ENCODE measurements at places on chromosomes 2 and 18.

- DNase-seq = no peak
Measured at GRCh38 chr2:219221957-219222518, 3.3 kb upstream of the ABCB6 start.

GRCh38 chr18:78430131-78430758 lies 549.4 kb upstream of the SALL3 start:
- DNase-seq = no peak

DNA sequence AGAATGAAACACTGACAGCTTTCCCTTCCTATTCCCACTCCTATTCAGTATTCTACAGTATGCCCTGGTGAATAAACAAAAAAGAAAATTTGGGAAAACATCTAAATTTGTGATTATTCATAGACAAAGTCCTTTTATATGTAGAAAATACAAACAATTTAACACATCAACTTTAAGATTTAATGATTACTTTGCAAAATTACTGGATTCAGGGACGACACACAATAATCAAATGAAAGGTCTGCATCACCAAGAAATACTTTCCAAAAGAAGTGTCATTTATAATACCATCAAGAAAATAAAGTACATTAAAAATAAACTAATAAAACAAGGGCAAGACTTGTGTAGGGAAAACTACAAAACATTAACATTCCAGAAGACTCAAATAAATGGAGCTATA lies 199.8 kb downstream of the KCNJ3 start:
- DNase-seq = no peak

DNA sequence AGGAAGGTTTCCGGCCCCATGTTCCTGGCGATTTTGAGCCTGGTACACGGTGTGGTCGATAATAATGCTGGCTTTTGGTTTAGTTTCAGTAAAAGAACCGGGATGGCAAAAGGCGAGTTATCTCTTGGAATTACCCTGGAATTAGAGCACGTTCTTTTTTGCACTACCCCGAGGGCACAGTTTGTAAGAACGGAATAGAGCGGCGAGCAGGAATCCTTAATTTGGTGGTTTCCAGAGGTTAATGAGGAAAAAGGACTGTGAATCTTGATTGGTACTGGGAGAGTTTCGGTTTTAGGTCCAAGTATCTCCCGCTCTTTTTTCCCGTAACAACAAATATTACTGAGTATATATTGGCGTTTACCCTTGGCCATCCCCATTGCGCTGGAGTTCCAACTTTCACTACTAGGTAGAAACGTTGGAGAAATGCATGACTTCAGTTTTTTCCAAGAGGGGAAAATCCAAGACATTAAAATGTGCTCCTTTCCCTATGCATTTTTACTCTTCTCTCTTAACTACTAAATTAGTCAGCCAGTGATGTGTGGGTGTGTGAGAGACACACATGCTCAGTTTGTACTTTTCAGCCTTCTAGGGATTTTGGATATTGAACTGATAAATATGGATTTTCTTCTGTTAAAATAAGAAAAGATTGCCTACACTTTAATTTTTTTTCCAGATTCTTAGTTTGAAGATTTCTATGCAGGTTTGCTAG lies 160.8 kb downstream of the AGPS start:
- DNase-seq = no peak

DNA sequence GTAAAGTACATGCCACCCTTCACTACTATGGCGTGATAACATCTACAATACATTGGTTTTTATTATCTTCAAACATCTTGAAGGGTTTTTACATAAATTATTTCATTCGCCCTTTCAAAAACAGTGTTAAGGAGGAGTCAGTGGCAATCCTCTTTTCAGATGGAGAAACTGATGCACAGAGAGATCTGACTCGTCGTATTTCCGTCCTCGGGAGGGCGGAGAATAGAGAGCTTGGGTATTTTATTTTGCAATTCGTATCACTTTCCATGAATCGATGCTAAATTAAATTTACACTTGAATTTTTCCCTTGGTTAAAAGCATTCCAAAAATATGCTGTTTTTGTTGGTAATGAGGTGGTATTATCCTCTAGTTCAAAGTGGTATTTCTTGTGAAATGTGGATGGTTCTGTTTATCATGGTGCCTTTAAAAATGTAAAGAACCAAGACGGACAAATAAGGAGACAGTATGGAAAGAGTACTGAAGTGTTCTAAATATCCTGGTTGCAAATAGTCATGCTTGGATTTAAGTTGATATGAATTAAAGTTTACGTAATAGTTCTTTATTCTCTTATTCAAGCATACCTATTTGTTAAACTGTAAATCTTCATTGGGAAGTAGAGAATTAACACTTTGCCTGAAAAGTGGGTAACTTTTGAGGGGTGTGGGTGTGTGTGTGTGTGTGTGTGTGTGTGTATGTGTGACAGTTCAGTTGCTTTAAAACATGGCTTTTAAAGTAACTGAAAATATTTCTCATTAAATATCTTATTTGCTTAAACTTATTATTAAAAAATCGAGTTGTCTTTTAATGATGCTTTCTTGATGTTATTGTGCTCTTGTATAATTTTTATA lies 5.6 kb downstream of the PHLPP1 start:
- DNase-seq = no peak

DNA sequence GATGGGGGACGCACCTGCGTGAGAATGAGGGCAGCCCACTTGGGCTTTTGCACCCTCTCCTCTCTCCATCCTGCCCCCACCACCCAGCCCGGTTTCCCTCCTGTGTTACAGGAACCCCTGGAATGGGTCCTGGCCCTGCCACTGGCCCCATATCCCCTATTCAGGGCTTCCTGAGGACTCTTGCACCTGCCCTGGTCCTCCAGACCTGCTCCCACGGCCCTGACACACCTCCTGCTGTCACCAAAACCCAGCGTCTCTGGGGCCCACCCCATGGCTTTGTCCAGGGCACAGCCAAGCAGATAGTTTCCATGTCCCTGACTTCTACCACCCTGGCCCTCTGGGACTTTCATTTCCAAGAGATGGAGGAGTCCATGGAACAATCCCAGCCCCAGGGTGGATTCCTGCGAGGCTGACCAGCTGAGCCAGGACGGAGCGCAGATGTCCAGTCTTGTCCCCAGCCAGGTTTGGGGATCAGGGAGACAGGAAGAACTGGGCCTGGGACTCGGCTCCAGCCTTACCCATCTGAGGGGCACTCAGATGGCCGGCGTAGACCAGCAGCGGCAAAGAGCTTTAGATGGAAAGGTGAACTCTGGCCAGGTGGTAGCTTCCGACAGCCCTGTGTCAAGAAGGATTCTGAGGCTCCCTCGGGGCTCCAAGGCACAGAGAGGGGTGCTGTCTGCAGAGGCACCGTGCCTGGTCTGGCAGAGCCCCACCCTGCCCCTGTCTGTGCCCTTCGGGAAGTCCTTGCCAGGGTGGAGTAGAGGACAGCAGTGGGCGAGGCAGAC lies 12.0 kb downstream of the GPR35 start:
- DNase-seq = no peak

DNA sequence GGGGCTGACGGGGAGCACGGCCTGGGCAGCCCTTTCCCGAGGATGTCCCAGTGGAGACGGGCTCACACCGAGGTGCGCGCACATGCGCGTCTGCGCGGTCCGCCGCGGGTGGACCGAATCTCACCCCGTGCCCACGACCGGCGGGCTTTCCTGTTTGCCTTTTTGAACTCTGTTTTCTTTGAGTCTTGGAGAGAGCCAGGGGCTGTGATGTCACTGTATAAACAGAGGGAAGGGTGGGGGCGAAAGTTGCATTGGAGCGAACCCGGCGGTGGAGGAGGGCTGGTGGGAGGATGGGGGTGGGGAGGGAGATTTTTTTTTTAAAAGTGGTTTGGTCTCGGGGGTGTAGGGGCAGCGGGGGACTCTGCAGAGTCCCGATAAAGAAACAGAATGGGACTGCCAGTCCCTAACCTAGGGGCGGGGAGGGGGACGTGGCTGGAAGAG lies 141.2 kb upstream of the CTAGE1 start:
- no peak for DNase-seq

DNA sequence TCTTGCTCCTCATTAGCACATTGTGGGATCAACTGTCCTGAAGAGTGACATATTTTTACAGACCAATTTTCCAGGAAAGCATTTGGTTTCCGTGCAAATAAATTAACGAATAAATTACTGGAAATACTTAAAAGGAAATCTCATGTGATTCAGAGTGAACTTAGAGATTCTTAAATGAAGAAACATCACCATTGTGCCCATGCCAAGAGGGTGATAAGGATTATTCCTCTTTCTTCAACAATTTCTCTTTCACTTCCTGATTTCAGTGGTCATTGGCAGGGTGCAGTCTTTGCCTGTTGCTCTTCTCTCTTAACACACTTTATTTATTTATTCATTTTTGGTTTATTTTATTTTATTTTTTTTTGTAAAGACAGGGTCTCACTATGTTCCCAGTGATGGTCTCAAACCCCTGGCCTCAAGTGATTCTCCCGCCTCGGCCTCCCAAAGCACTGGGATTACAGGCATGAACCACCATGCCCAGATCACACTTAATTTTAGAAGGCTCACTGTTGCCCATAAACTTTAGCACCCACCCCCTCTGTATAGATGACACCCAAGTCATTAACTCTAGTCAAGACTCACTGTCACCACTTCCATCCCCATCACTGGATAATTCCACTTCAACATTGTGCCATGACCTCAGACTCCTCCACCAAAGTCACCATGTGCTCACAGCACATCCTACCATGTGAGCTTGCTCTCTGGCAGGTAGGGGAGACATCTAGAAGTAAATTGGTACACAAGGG lies 92.6 kb upstream of the CERS6 start:
- no peak for DNase-seq

DNA sequence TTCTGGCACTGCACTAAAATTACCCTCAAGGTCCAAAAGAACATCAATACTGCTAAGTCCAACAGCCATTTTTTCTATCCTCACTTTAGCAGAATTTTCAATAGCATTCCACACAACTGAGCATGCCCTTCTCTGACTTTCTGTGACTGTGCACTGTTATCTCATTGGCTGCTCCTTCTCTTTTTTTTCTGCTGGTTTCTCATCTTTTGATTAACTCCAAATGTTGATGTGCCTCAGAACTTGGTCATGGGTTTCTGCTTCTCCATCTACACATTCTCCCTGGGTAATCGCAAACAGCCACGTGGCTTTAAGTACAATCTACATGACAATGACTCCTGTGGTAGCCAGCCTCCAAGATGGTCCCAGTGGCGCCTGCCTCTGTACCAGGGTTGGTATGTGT lies 75.0 kb upstream of the CD226 start:
- DNase-seq = no peak

DNA sequence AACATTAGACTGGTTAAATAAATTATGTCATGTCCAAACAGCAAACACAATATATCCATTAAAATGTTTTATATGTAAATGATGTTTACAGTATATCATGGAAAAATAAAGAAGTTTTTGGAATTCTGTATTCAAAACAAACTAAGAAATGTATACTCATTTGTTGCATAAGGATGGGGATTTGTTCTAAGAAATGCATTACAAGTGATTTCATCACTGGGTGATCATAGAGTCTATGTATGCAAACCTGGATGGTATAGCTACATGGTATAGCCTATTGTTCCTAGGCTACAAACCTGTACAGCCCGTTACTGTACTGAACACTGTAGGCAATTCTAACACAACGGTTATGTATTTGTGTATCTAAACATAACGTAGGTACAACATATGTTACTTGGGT lies 35.1 kb downstream of the ARL5A start:
- DNase-seq = no peak

- no peak for DNase-seq
Measured at GRCh38 chr2:43007901-43008300, 215.5 kb upstream of the HAAO start.

- no peak for DNase-seq
Measured at GRCh38 chr2:128715360-128715759, 396.7 kb upstream of the HS6ST1 start.

- DNase-seq = no peak
Measured at GRCh38 chr2:219916726-219917440, 289.5 kb downstream of the SLC4A3 start.

- no peak for DNase-seq
Measured at GRCh38 chr2:43328832-43329231, 102.4 kb upstream of the ZFP36L2 start.

DNA sequence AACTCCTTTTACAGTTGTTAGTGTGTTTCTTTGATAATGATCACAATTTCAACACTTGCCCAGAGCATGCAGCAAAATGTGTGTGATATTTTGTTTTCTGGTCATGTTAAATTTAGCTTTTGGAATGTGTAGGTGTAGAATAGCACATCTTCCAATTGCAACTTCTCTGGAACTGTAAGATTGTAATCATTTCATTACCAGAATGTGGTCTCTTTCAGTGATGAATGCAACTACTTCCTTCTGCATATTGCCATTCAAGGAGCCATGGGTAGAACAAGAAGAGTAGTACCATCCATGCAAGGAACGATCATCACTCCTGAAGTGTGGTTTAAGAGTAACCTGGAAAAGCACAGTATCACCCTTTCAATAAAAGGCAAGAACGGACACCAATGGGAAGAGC lies 548.8 kb upstream of the ZNF804A start:
- no peak for DNase-seq

- DNase-seq = no peak
Measured at GRCh38 chr2:233164128-233164635, 87.3 kb upstream of the ATG16L1 start.

- DNase-seq = no peak
Measured at GRCh38 chr18:31551883-31552282, 39.8 kb upstream of the TTR start.

GRCh38 chr2:217463402-217464075 lies 539.3 kb downstream of the TNS1 start:
- no peak for DNase-seq

DNA sequence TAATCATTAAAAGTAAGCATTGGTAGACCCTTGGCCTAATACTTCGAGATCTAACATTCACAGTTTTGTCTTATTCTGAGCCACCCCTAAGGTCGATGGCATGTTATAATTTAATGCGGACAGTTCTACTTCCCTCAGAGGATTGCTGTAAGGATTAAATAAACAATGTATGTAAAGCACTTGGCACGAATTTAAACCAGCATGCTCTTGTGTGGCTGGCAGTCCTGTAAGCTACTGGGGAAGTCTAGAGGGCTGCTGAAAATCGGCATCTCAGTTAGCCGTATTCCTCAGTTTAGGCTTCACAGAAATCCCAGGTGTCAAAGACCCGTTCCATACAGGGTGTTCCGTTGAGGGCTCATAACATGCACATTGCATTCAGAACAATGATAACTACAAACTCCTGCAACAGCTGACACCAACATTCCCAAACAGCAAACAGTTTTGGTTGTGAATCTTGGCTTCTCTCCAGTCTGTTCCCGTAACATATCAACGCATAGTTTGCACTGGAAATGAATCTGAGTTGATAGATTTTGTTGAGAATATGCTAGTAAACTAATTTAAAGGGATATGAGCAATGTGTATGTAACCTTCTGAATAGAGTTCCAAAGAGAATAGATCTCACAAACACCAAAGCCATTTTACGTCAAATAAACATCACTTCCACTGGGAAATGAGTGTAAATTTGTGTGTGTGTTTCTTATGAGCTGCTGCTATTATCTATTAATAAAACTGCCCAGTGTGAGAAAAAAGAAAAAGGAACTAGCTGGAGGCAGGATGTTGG lies 52.2 kb upstream of the ACKR3 start:
- no peak for DNase-seq

- no peak for DNase-seq
Measured at GRCh38 chr2:215611609-215612386, 175.9 kb upstream of the FN1 start.

Measured in activated CD4-positive, CD25-positive, alpha-beta regulatory T cell (primary cell).